GM12865 (cell line): ENCODE measurements at places on chromosomes 3 and 15.

- DNase-seq = no peak
Observed at GRCh38 chr3:170483485-170484262, 65.0 kb downstream of the CLDN11 start.

- no peak for DNase-seq
Observed at GRCh38 chr3:56222866-56223265, 245.4 kb downstream of the ERC2 start.

GRCh38 chr3:187286467-187287059 is 5.0 kb downstream of the MASP1 start:
- DNase-seq = no peak

DNA sequence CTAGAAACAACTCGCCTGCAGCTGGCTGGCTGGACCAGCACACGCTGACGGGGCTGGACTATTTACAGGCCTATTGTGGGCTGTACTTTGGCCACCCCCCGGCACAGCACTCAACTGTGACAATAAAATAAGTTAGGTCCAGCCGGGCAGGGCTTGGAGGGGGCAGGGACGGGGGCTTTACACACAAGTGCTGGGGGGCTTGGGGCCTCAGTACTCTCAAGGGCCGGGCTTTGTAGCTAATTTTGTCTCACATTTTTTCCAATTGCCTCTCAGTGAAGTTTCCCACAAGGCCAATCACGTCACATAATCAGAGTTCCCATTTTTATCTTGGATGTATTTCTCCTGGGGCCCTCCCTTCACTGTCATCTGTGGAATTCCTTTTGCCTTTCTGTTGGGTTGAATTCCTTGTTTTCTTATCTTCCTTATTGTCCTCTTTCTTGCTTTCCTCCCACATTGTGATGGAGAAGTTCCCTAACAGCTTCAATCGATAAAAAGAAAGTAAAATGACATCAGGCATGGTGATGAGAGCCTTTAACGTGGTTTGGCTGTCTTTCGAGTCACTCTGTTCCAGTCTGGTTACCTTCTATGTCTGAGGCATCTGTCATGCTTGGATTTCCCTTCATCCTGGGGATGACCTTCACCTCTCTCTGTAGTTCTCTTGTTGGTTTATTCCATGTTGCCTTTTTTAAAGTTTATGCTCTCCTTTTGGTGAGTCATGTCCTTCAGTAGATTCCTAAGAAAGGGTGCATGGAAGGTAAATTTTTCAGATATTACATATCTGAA is 44.1 kb upstream of the CMTM7 start:
- no peak for DNase-seq

- DNase-seq = no peak
Observed at GRCh38 chr3:159865041-159865579, 123.5 kb upstream of the IL12A start.

DNA sequence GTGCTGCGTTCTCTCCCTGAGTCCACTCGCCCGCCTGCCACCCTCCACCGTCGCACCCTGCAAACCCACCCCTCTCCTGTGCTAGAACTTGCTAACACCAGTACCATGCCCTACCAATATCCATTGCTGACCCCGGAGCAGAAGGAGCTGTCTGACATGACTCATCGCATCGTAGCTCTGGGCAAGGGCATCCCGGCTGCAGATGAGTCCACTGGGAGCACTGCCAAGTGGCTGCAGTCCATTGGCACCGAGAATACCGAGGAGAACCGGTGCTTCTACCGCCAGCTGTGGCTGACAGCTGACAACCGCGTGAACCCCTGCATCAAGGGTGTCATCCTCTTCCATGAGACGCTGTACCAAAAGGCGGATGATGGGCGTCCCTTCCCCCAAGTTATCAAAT is 4.9 kb upstream of the ALAS1 start:
- DNase-seq = no peak

DNA sequence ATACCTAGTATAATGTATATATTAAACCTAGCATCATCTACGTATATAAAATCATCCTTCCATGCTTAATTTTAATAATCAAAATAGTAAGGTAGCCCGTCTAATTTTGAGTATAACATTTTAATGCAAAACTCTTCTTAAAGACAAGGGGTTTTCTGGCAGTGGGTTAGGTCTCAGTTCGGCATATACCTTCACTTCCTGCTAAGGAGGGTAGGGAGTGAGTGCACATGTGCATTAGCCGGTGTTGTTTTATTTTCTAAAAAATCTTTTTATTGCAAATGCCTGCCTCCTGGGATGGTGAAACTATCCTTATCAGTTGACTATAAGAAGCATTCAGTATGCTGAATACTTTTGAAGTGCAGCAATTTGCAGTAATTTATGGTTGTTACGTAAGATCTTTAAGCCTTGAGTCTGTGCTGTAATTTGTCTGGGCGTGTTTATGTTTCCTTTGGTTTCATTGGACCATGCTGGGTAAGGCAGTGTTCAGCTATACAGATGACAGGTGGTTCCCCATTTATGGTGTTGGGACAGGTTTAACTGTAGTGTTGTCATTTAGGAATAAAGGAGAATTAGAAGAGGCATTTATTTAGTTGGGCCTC is 11.7 kb downstream of the ARHGEF26 start:
- DNase-seq = no peak

- DNase-seq = no peak
Observed at GRCh38 chr3:149618151-149619123, 39.4 kb downstream of the WWTR1 start.

DNA sequence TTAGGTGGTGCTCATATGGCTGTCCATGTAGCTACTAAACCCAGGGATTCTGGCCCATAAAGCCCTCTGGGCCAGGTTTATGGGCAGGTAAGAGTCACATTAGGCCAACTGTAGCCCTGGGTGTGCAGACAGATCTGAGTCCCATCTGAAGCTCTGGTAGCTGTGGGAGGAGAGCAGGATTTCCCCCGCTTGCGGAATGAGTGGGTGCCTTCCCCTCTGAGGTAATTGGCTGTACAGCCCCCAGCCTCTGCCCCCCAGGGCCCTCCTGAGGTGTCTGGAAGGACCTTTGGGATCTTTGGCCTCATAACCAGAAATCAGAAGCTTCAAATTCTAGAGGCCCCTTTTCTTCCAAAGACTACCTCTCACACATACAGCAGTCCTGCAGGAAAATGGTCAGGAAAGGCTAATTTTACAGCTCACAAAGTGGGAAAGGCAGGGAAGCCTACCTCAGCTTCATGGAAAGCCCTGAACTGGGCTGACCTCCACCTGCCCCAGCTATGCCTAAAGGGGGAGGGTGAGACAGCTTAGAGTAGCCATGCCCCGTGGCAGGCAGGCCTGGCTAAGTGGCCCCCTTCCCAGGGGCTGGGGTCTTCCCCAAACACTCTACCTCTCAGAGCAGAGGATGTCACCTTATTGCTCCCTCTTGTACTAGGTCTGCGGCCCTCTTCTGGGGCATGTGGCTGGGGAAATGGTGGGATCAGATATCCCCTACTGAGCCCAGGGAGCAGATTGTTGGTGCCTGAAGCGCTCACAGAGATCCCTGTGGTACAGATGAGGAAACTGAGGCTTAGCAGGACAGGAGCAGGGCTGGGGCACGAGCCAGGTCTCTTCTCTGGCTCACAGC is 16.8 kb downstream of the HEMK1 start:
- no peak for DNase-seq

DNA sequence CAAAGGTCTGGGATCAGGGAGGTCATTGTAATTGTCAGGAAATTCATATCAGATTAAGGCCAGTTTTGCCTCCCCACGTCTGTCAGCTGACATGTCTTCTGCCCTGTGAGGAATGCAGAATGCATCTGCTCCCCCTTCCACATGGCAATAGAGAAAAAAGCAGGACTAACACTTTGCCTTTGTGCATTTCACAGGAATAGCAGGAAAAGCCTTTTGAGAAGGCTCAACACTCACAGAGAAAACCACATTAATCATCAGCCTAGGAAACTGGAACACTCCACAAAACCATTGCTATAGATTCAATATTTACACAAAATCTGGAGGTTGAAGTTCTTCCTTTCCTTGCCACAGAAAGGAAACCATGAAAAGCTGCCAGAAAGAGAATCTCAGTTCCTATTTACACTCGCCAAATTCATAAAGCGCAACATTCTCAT is 165.2 kb upstream of the HES1 start:
- DNase-seq = no peak

- no peak for DNase-seq
Observed at GRCh38 chr15:66622591-66623022, 56.8 kb upstream of the LCTL start.

DNA sequence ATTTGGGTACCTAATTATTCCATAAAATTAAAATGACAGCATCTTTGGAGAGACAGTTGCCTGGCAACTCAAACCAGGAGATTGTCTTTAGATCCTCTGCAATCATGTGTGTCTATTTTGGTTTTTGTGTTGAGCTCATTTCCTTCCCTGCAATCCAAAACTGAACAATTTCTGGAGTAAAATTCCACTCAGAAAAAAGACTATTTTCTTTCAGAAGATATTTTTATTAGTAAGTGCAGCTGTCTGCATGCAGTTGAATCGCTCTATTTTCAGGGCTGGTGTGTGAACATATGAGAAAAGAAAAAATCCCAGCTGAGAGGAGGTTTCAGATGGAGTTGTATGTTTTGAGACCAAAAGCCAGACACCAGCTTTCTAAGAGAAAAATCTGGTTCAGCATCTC is 41.9 kb upstream of the DYNC1LI1 start:
- no peak for DNase-seq

- DNase-seq = peak; percentile 87
Observed at GRCh38 chr3:72177075-72178050, 392.4 kb upstream of the PROK2 start.

DNA sequence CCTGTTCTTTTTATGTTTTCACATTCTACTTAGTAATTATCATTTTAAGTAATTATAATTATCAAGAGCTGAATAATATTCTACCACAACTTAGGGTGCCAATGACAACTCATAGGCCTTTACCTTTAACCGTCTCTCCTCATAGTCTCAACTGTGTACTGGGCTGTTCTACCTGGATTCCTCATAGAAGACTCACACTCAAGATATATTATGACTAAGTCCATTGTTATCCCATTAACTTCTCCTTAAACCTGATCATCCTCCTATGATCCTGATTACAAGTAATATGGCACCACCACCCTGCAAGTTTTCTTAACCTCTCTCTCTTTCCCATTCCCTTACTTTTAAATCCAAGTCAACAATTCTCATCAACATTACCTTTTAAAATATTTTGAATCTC is 285.9 kb upstream of the VEPH1 start:
- no peak for DNase-seq

GRCh38 chr3:30544812-30545211 is 61.6 kb upstream of the TGFBR2 start:
- no peak for DNase-seq

DNA sequence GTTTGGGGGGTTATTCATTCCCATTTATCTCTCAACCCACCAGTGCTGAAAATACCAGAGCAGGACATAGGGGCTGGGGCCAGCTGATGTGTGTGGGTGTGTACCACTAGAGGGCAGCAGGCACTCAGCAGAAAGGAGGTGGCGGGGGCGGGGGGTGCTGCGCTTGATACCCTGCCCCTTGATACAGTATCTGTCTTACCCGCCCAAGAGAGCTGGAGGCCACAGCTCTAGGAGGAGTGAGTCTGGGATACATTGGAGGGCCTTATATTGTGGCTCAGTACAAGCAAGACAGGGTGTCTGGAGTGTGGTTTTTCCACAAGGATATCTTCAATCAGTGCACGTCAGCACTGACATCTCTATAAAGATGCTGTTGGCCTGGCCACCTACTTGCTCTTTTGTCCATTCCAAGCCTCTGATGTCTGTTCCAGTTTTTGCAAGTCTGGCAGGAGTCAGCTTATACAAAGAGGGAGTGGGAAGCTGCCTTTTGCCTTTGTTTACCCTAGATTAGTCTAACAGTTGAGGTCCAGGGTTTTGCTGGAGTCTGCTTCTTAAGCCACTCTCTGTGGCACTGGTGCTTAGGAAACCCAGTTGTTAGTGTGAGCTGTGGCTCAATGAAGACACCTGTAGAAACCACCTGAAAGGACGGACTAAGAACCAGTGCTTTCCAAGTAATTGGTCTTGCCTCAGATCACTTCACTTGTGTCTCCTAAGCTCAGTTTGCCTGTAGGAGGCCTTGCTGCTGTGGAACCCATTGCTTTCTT is 1.5 kb upstream of the RBM15B start:
- DNase-seq = peak; percentile 72

DNA sequence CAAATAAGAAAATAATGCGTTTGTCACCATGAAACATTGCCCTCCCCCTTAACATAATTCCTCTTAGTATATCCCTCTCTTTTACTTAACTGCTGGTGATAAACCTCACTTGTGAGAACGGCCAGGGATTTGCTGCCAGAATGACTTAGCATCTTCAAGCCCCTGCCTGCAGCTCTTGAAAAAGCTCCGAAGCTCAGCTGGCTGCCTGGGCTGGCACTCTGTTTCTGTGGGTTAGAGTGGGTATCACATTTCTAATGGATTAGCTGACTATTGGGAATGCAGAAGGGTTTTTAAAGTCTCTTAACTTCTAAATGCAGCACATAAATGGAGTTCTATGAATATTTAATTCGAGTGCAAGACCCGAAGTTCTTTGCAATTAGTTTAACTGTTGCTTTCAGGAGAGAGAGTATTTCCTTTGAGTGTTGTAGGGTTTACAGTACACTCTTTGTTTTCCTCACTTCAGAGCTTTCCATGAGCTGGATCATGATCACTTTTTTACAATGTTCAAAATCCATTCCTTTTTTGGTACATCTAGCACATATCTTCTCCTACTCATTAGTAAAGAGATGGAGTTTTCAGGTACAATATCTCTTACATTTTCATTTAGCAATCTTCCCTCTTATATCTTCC is 124.7 kb upstream of the RBMS3 start:
- no peak for DNase-seq

- DNase-seq = no peak
Observed at GRCh38 chr15:92819278-92820235, 80.6 kb upstream of the CHD2 start.

GRCh38 chr15:77225088-77225487 is 154.2 kb upstream of the TSPAN3 start:
- no peak for DNase-seq

- no peak for DNase-seq
Observed at GRCh38 chr3:16092923-16093322, 81.6 kb upstream of the GALNT15 start.

GRCh38 chr3:53665608-53666425 is 171.4 kb downstream of the CACNA1D start:
- no peak for DNase-seq

GRCh38 chr3:141960731-141961130 is 84.3 kb downstream of the ATP1B3 start:
- no peak for DNase-seq

- no peak for DNase-seq
Observed at GRCh38 chr3:86208772-86209171, 782.2 kb downstream of the VGLL3 start.
